Neural crest cell (in vitro differentiated cells): ENCODE measurements at places on chromosomes 11 and 22. TPM values are rescaled to one million over a fixed set of nuclear protein-coding genes. Genes with fewer than 3 reads are reported as not detected.

The TMEM191B gene
- 1.0 and 1.5 TPM in 2 replicates for total RNA-seq

The NPTXR gene
- 9.3 and 9.4 TPM in 2 replicates for total RNA-seq

The HTR3A gene
- 3.8 and 4.6 TPM in 2 replicates for total RNA-seq

The SIPA1 gene
- total RNA-seq, result 17.5 and 23.6 TPM in 2 replicates

The TNNI2 gene
- total RNA-seq, result not detected in 2 replicates

The MOV10L1 gene
- not detected in 2 replicates for total RNA-seq

The NCAM1 gene
- total RNA-seq, result 76.7 and 85.2 TPM in 2 replicates

The SCARF2 gene
- 23.1 and 23.4 TPM in 2 replicates for total RNA-seq

The TIMM8B gene
- total RNA-seq, result 90.8 and 92.7 TPM in 2 replicates

The TRIM49 gene
- total RNA-seq, result not detected in 2 replicates

The MS4A5 gene
- total RNA-seq, result not detected in 2 replicates

DNA sequence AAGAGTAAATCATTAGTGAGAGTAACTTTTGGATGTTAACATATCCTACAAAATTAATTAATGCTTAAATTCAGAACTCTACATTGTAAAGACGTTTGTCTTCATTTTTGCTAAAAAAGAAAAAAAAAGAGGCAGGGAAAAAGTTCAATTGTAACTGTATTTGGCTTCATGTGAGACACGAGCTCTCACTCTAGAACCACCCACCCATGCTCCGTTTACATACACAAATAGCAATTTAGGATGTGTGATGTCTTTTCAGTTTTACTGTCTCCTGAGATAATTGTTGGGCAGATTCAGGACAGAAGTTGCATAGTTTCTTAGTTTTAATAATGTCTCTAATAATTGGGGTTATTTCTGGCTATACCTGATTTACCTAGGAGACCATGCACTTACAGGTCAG lies 248.6 kb downstream of the AASDHPPT start:
- DNase-seq, result no peak
- no peak overlapping the region for H3K4me3 ChIP-seq
- no peaks in the 10 kb centered on the region for H3K27me3 ChIP-seq
- H3K4me1 ChIP-seq, result no peaks in the 10 kb centered on the region
- H3K36me3 ChIP-seq, result peaks cover 6% of the 10 kb centered on the region

GRCh38 chr11:68264244-68264643 lies 7.5 kb downstream of the C11orf24 start:
- peaks cover 29% of the 10 kb centered on the region for H3K36me3 ChIP-seq
- H3K4me3 ChIP-seq, result no peak overlapping the region
- no peak overlapping the region for H3K27ac ChIP-seq

- peaks cover 5% of the 10 kb centered on the region for H3K4me1 ChIP-seq
- H3K27ac ChIP-seq, result no peak overlapping the region
- H3K36me3 ChIP-seq, result peaks cover 2% of the 10 kb centered on the region
- no peak for DNase-seq
- H3K27me3 ChIP-seq, result no peaks in the 10 kb centered on the region
These were observed 82.9 kb upstream of the AKIP1 start for GRCh38 chr11:8828046-8828445.

- H3K27me3 ChIP-seq, result no peaks in the 10 kb centered on the region
- no peaks in the 10 kb centered on the region for H3K36me3 ChIP-seq
- H3K4me1 ChIP-seq, result peaks cover 14% of the 10 kb centered on the region
- DNase-seq, result no peak
- no peak overlapping the region for H3K4me3 ChIP-seq
- no peak overlapping the region for H3K27ac ChIP-seq
These were observed 217.8 kb downstream of the KIRREL3 start for GRCh38 chr11:126782810-126783209.

DNA sequence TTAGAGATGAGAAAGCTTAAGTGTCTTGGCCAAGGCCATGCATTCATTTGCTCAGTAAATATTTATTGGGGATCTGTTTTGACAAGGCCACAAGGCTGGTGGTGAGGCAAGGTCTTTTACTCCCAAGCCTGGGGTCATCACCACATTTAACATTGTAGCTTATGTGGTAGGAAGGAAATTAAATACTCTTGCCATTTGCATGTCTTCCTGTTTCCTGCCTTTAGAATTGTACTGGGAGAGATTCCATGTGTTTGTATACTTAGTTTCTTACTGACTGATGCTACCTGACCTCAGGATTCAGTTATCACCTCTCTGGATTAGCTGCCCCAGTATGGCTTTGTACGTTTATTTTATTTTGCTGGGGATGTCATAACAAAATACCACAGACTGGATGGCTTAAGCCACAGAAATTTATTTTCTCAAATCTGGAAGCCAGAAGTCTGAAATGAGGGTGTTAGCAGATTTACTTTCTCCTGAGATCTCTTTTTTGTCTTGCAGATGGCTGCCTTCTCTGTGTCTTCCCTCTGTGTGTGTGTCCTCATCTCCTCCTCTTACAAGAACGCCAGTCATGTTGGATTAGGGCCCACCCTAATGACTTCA lies 44.8 kb downstream of the SPECC1L start:
- peaks cover 32% of the 10 kb centered on the region for H3K36me3 ChIP-seq
- no peak overlapping the region for H3K4me3 ChIP-seq
- H3K4me1 ChIP-seq, result no peaks in the 10 kb centered on the region

DNA sequence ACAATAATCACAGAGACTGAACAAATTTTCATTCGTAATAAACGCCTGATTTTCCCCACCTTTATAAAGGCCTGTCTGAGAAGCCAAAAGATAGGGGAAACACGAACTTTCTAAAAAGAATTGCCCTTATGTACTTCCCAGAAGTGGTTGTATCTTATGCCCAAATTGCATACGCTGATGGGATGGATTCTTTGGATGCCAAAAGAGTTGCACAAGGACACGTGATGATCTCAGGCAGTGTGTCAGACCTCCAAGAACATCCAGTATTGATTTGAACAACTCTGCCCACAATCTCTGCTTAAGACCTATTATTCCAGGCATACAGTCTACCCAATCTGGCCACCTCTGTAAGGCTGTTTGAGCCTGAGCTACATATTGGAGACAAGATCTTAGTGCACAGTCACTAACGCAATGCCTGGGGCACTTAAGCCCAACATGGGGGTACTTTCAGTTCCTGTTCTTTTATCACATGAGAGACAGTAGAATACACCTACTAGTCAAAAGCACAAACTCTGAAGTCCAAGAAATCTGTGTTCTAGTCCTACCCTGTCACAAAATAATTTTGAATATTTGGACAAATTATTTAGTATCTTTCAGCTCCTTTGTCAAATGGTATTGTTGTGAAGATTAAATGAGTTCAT lies 38.9 kb downstream of the OR10A6 start:
- H3K36me3 ChIP-seq, result no peaks in the 10 kb centered on the region
- peaks cover 22% of the 10 kb centered on the region for H3K27me3 ChIP-seq
- no peak overlapping the region for H3K4me3 ChIP-seq
- peaks cover 12% of the 10 kb centered on the region for H3K4me1 ChIP-seq
- no peak for DNase-seq

DNA sequence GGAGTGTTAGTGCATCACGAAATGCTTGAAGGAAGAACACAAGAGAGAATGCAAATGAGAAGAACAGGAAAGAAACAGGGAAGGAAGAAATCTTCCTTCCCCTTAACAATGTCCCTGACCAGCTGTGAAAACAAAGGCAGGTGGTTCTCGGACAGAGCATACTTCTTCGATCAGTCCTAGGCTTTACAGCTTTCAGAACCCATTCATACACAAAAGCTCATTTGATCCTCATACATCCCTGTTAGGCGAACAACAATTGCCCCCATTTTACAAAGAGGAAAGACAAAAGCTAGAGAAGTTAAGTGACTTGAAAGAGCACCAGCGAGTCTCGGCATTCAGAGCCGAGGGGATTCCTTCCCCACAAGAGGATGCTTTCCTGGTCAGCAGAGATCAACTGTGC lies 57.2 kb upstream of the LRRC55 start:
- peak overlapping the region; percentile 83 for H3K27ac ChIP-seq
- H3K36me3 ChIP-seq, result no peaks in the 10 kb centered on the region
- no peak overlapping the region for H3K4me3 ChIP-seq
- H3K27me3 ChIP-seq, result peaks cover 4% of the 10 kb centered on the region

DNA sequence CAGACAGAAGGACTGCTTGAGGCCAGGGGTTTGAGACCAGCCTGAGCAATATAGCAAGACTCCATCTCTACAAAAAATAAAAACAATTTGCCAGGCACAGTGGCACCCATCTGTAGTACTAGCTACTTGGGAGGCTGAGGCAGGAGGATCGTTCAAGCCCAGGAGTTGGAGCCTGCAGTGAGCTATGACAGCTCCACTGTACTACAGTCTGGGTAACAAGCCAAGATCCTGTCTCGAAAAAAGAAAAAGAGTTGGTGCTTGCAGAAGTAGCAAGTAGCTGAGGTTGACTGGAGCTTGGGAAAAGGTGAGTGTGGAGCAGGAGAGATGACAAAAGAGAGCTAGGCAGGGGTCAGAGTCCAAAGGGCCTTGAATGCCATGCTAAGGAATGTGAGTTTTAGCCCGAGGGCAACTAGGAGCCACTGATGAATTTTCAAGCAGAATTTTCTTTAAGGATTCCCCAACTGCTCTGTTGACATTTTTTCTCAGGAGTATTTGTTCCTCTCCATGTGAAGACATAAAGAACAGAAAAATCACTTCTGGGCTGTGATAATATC lies 3.1 kb downstream of the AP1B1 start:
- no peak overlapping the region for H3K4me3 ChIP-seq
- no peaks in the 10 kb centered on the region for H3K36me3 ChIP-seq
- no peak for DNase-seq
- peaks cover 34% of the 10 kb centered on the region for H3K4me1 ChIP-seq

DNA sequence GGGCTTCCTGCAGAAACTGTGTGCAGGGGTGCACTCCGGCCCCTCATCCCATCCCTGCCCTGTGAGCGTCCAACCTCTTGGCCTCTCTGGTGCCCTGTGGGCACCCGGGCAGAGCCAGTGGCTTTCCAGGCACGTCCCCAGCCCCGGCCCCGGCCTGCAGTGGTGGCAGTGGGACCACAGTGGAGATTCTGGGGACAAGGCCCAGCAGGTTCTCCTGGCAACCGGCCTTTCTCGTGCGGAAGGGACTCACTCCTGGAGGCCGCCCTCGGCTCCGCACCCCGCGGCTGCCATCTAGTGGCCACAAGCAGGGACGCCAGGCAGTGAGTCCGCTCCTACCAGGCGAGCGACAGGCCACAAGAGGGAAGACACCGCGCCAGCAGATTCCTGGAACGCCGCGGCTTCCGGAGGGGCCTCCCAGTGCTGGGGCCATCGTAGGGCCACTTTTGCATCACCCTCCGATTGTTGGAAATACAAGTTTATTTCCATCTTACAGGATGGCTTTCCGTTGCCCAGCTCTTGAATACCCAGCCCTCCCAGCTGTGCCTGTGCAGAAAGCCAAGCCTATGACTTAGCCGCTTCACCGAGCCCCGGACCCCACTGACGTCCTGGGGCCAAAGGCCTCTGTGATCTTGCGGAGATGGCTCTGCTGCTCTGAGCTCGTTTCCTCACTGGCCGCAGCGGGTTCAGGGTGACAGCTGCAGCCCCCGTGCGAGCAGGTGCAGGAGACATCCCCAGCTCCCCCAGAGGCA lies 357.3 kb downstream of the CTTN start:
- no peaks in the 10 kb centered on the region for H3K27me3 ChIP-seq
- peaks cover 6% of the 10 kb centered on the region for H3K36me3 ChIP-seq
- H3K4me1 ChIP-seq, result peaks cover 6% of the 10 kb centered on the region
- peak overlapping the region; percentile 27 for H3K27ac ChIP-seq
- peak; percentile 83 for DNase-seq

DNA sequence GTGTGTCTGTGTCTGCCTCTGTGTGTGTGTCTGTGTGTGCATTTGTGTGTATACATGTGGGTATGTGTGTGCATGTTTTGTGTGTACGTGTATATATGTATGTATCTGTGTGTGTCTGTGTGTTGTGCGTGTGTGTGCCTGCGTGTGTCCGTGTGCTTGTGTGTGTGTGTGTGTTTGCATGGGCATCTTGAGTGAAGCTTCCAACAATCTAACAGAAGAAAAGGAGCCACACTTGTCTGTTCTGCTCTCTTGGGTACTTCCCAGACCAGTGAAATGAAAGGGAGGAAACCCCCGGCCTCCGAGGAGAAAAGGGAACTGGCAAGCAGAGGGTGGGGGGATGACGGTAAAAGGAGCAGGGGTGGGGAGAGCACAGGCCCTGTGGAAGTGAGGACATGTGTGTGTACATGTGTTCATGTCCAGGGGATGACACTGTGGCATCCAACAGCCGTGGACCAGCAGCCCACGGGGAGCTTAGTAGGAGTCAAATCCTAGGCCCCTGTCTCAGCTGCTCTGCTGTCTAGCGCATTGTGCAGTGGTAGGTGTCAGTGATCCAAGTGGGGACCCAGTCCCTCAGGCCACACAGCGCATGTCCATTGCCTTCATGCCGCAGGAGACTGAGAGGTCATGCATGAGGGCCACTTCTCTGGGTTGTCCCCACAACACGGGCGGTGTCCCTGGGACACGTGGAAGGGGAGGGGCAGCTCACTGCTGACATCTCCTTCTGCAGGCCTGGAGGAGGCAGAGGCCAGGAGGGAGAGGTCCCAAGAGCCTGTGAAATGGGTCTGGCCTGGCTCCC lies 8.1 kb downstream of the CSF2RB start:
- DNase-seq, result no peak
- peaks cover 21% of the 10 kb centered on the region for H3K27me3 ChIP-seq
- no peak overlapping the region for H3K4me3 ChIP-seq
- H3K36me3 ChIP-seq, result no peaks in the 10 kb centered on the region

GRCh38 chr11:10716543-10717259 lies 23.1 kb upstream of the IRAG1 start:
- H3K36me3 ChIP-seq, result peaks cover under 1% of the 10 kb centered on the region
- no peaks in the 10 kb centered on the region for H3K27me3 ChIP-seq
- H3K4me1 ChIP-seq, result no peaks in the 10 kb centered on the region
- H3K4me3 ChIP-seq, result no peak overlapping the region
- no peak for DNase-seq
- no peak overlapping the region for H3K27ac ChIP-seq

- no peak overlapping the region for H3K4me3 ChIP-seq
- H3K4me1 ChIP-seq, result peaks cover 3% of the 10 kb centered on the region
- no peak overlapping the region for H3K27ac ChIP-seq
- no peak for DNase-seq
- no peaks in the 10 kb centered on the region for H3K27me3 ChIP-seq
These were observed 59.1 kb upstream of the MPEG1 start for GRCh38 chr11:59271811-59272327.

GRCh38 chr11:17164361-17165246 lies 43.2 kb downstream of the PIK3C2A start:
- H3K4me1 ChIP-seq, result peaks cover 33% of the 10 kb centered on the region
- H3K27ac ChIP-seq, result no peak overlapping the region
- DNase-seq, result no peak
- peaks cover 8% of the 10 kb centered on the region for H3K36me3 ChIP-seq
- no peaks in the 10 kb centered on the region for H3K27me3 ChIP-seq

- H3K27me3 ChIP-seq, result peaks cover 5% of the 10 kb centered on the region
- no peaks in the 10 kb centered on the region for H3K36me3 ChIP-seq
- no peaks in the 10 kb centered on the region for H3K4me1 ChIP-seq
- DNase-seq, result no peak
These were observed 37.8 kb downstream of the SLC5A1 start for GRCh38 chr22:32080904-32081303.

- H3K4me3 ChIP-seq, result no peak overlapping the region
- peaks cover 13% of the 10 kb centered on the region for H3K36me3 ChIP-seq
- H3K27me3 ChIP-seq, result no peaks in the 10 kb centered on the region
- no peak overlapping the region for H3K27ac ChIP-seq
- peaks cover 4% of the 10 kb centered on the region for H3K4me1 ChIP-seq
These were observed 34.9 kb upstream of the NFRKB start for GRCh38 chr11:129930296-129930695.

- no peak overlapping the region for H3K27ac ChIP-seq
- H3K4me3 ChIP-seq, result no peak overlapping the region
- H3K27me3 ChIP-seq, result peaks cover 49% of the 10 kb centered on the region
- H3K4me1 ChIP-seq, result peaks cover 4% of the 10 kb centered on the region
These were observed 6.9 kb upstream of the PRAME start for GRCh38 chr22:22565981-22566380.

GRCh38 chr11:24932110-24933000 lies 435.5 kb downstream of the LUZP2 start:
- H3K27me3 ChIP-seq, result no peaks in the 10 kb centered on the region
- no peak overlapping the region for H3K4me3 ChIP-seq
- H3K27ac ChIP-seq, result no peak overlapping the region
- no peaks in the 10 kb centered on the region for H3K4me1 ChIP-seq
- no peak for DNase-seq
